ENCODE measurements at places on chromosomes 4 and X.
A peak's percentile ranks its signal among the peaks of the same experiment; 100 is the strongest.

- DNase-seq, result peak; percentile 12
These were observed 70.3 kb downstream of the ARL9 start for GRCh38 chr4:56575820-56576429.

- DNase-seq, result no peak
These were observed 570.4 kb downstream of the PRR32 start for GRCh38 chrX:127389900-127390299.

DNA sequence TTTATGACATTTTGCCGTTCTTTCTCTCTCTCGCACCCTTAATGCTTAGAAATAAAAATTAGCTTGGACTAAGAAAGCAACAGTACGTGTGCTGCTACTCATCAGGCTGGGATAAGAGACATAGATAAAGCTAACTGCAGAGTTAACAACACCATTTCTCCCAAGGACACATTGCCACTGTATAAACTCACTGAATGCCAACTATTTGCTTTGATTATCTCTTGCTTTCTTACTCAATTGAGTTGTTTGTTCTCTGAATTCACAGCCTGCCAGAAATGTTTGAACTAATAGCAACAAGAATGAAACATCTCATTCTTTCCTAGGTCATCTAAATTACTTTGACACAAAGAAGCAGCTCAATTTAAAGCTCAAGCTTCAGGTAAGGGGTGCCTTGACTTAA is 34.6 kb downstream of the F8 start:
- DNase-seq, result no peak

DNA sequence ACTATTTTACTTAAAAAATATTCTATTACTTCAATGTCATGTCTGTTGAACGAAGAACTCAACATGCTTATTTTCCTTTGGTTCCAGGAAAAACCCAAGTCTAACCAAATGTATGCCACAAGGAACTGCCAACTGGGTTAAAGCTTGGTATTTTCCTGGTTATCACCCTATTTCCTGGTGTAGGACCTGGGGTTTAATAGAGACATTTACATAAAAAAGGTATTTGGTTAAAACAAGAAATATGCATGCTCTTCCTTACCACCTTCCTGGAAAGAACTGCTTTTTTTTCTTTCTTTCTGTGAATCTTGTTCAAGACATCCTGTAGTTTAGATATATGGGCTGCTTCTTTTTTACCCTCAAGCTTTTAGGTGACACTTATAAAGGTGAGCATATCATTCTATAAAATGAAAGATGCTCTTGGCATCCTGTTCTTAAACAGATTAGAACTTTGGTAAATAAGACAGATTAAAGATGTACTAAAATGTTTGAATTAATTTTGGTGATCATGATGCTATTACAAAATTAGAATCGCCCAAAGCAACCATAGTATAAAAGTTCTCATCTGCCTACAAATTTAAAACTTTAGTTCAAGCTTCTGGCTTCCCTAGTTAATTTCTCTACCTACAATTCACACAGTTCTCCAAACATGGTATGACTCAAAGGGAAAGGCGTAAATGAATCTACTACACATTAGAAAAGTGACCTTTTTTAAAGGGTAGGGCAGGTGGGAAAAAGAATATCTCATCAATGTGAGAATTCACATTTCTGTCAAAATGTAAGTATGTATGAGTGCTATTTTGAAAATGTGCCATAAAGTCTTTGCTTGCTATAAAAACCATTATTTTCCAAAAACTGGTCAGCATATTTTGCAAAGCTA is 103.5 kb downstream of the CNOT6L start:
- DNase-seq, result no peak

DNA sequence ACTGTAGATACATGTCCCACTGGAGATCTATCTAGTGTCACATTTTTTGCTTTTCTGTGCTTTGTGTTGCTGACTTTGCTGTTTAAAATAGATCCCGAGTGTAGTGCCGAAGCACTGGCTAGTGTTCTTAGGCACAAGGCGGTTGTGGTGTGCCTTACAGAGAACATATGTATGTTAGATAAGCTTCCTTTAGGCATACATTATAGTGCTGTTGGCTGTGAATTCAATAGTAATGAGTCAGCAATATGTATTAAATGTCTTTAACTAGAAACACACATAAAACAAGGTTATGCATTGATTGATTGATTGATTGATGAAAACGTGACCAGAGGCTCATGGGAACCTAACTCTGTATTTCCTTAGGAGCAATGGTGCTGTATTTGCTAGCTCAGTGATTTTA is 56.2 kb downstream of the COX7B2 start:
- no peak for DNase-seq

DNA sequence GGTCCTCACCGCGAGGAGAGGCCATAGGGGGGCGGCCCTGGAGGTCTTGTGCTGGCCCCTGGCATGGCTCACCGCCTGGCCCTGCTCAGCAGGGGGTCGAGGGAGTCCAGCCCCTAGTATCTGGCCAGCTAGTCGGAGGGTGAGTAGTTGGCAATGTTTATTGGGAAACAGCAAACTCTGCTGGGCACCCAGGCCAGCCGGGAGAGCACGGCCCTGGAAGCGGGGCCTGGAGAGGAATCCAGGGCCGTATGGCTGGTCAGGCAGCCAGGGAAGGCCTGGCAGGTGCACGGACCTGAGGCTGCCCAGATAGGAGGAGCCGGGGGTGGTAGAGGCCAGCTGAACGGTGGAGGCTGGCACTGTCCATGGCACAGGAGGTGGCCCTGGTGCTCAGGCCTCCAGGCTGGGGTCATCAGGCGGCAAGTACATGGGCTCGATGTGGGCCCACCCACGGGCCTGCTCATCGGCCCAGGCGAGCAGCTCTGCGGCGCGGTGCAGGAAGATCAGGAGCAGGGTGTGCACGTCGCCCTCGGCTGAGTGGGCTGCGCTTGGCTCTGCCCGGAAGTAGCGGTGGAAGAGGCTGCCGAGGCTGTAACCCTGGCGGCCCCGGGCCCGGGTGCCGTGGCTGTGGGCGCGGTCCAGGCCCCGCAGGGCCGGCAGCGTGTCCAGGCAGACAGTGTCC is 1.4 kb downstream of the TREX2 start:
- no peak for DNase-seq

- no peak for DNase-seq
These were observed 126.9 kb downstream of the MFAP3L start for GRCh38 chr4:169899295-169899694.

- no peak for DNase-seq
These were observed 108.2 kb upstream of the BMPR1B start for GRCh38 chr4:94649381-94650133.

- no peak for DNase-seq
These were observed 2.4 kb downstream of the KCTD8 start for GRCh38 chr4:44446191-44446590.

DNA sequence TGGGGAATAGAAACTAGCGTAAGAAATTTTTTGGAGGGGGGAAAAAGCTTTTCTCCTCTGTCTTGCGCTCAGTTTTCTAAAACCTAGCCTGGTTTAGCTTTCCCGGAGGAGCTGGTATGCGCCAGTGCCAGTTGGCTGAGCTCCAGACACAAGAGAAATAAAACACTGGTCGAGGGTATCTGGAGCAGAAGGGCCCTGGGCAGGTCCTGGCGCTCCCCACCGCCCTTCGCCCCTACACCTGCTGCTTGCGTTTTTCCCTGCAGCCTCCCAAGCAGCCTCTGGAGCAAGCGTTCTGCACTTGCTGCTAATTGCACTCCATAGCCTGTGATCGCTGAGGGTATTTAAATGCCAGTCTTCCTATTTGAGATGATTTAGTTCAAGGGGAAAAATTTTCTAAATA is 816 bp downstream of the EREG start:
- DNase-seq, result no peak

DNA sequence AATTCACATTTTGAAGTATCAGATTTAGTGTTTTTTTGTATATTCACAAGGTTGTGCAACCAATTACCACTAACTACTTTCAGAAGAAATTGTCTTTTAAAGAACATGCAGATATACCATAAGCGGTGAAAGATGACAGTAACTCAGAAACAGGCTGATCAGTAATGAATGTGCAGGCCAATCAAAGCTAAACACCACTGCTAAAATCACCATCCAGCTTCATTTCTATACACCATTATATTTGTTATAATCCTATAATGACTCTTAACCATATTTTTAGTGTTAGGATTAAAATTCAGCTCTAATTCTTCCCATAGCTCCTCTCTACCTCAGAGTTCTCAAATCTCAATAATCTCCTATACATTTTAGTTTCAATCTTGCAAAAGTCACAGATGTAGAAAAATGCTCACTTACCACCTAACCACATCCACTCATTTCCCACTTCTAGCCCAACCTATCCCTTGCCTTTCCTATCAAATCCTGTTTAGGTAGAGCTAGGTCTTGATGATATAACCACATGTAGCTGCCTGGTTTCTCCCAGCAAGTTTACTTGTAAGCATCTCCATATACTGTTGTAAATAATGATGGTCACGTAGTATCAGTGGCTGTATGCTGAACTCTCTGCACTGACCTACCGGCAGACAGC is 16.6 kb downstream of the COQ2 start:
- no peak for DNase-seq

GRCh38 chrX:9955506-9955905 is 11.7 kb upstream of the CLDN34 start:
- no peak for DNase-seq

GRCh38 chr4:41975341-41975740 is 6.2 kb upstream of the DCAF4L1 start:
- no peak for DNase-seq

GRCh38 chr4:120853161-120853935 is 69.2 kb downstream of the PRDM5 start:
- DNase-seq, result no peak

DNA sequence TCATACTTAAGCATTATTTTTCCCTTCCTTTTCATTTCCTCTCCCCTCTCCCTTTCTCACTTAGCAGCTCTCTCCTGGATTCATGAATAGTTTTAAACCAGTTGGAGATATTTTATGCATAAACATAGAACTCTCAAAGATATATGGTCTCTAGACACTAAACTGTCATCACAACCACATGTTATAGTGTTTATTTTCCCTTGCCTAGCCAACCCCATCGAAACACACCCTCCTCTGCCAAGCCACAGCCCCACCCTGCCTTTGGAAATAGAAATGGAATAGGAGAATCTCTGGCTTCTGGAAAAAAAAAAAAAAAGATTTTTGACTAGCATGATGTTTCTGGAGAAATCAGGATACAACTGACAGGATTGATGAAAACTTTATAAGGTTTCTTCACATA is 64.8 kb upstream of the RBPJ start:
- no peak for DNase-seq

DNA sequence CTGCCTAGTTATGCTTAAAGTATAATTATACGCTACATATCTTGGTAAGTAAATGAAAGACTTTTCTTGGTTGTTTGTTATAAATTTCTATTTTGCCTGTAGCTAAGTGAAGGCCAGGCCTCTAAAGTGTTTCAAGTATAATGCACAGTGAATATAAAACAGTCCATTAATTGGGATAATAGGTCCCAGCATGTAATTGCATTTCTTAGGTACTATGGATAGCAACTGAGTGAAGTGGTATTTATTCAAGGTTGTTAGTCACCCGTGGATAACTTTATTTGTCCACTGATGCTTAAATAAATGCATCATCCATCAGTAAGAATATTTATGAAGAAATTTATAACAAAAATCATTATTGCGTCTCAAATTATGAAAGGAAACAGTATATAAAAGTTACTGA is 59.1 kb downstream of the TEX13C start:
- no peak for DNase-seq

DNA sequence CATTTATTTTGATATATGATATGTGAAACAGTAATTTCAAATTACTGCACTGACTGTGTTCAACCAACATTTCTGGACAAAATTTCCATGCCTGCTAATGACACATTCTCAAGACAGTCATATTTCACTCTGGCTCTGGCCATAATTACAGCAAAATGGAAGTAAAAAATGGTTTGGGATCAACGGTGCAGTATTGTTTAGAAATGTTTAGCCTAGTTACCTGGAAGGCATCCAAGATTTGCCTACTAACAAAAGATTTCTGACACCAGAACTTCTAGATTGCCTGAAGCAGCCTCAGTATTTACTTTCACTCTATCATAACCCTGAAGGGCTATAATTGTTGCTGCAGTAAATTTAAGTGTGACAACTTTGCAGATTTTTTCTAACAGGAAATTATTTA is 416.3 kb downstream of the PCDH10 start:
- no peak for DNase-seq

GRCh38 chrX:67604979-67605703 is 61.3 kb downstream of the AR start:
- peak; percentile 48 for DNase-seq

GRCh38 chr4:15677507-15677988 is 4.1 kb upstream of the FAM200B start:
- DNase-seq, result peak; percentile 99

- no peak for DNase-seq
These were observed 45.3 kb upstream of the ATXN3L start for GRCh38 chrX:13365161-13365560.

GRCh38 chrX:54891573-54891972 is 29.1 kb upstream of the TRO start:
- no peak for DNase-seq

DNA sequence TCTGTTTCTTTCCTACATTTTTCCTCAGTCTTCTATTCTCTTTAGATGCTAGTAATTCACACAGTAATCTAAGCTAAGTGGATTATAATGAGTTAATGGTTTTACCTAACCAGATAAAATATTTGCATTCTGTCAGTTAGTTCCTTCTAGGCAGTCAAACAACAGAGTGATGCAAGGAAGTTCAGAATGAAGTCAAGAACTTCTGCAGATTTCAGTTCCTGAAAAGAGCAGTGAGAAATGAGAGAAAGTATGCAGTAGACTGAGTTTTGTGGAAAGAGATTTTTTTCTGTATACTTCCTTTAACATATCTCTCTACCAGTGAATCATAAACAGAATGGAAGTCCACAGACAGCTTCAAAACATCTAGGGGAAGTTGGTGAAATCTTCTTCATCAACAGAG is 774.0 kb upstream of the POU3F4 start:
- DNase-seq, result no peak

GRCh38 chr4:80592950-80593349 is 257.4 kb downstream of the CFAP299 start:
- no peak for DNase-seq

DNA sequence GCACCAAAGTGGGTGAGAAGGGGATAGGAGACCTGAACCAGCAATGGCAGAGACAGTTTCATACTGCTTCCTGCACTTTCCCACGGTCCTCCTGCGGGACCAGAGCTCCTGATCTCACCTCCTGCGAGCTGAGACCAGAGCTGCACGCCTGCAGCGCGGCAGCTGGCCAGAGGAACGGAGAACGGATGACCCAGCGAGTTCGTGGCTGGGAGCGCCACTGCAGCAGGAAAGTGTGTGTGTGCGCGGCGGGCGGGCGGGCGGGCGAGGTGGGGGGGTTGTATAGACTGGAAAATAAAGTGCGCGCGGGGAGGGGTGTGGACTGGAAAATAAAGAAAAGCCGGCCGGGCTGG is 16.5 kb downstream of the MCF2 start:
- no peak for DNase-seq
